Colonic mucosa (tissue), 4 donors: ENCODE measurements at places on chromosomes 4 and X.

- DNase-seq = no peak
Measured at GRCh38 chr4:165502916-165503907, 124.4 kb downstream of the CPE start.

- DNase-seq = peak; percentile 45
Measured at GRCh38 chrX:70219938-70220764, 14.3 kb upstream of the AWAT1 start.

- no peak for DNase-seq
Measured at GRCh38 chrX:124211312-124211942, 121.0 kb upstream of the TEX13D start.

DNA sequence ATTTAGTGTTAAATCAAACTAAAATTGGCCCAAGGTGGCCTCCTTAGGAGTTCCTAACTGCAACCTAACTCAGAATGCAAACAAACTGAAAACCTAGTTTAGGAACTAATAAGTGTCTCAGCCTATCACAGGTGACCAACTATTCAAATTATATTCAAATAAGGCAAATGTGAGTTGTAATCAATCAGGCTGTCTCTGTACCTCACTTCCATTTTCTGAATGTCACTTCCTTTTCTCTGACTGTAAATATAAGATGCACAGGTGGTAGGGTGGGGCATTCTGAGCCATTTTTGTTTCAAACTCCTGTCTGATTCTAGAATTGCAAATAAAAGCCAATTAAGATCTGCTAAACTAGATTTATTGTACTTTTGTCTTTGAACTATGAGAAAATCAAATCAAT lies 401.5 kb downstream of the PPP3CA start:
- DNase-seq = no peak

GRCh38 chr4:121148000-121148399 lies 16.1 kb downstream of the TNIP3 start:
- no peak for DNase-seq

GRCh38 chr4:62865261-62865660 lies 1544.0 kb downstream of the TECRL start:
- no peak for DNase-seq

GRCh38 chr4:70187216-70187615 lies 8.3 kb upstream of the ODAM start:
- no peak for DNase-seq

- DNase-seq = no peak
Measured at GRCh38 chrX:148380107-148380506, 120.3 kb upstream of the AFF2 start.

- no peak for DNase-seq
Measured at GRCh38 chr4:187615972-187616371, 379.6 kb upstream of the ZFP42 start.

GRCh38 chr4:32824336-32824735 lies 2104.2 kb downstream of the PCDH7 start:
- DNase-seq = no peak

- DNase-seq = no peak
Measured at GRCh38 chrX:110172215-110172614, 145.7 kb downstream of the AMMECR1 start.

- DNase-seq = no peak
Measured at GRCh38 chrX:41689711-41690110, 938 bp downstream of the GPR34 start.

GRCh38 chrX:103236296-103236695 lies 18.7 kb downstream of the TCEAL8 start:
- DNase-seq = no peak

DNA sequence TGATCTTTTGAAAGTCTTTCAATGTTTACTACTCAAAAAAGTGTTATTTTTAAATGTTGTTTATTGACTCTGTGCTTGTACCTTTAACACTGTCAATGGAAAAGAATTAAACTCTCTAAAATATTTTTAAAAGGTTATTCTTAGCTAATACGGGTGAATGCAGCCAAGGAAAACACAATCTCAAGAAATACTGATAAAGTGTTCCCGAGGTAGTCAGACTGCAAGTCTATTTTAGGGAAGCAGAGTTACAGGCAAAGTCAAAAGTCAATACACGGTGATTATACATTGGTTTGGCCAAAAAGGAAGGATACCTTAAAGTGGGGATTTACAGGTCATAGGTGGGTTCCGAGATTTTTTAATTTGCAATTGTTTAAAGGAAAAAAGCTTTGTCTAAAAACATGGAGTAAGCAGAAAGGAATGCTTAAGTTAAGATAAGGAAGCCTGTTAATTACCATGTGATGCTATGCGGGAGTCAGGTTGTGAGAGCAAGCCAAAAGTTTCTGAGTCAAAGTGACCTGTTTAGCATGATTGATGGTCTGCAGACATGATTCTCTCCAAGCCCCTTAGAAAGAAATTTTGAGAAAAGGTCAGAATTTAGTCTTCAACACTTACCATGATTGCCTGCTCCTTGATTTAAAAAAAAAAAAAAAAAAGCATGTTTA lies 288.4 kb downstream of the KLHL4 start:
- no peak for DNase-seq

GRCh38 chrX:12865359-12865758 lies 1.5 kb upstream of the TLR7 start:
- no peak for DNase-seq

GRCh38 chrX:74535086-74535407 lies 79.4 kb downstream of the RLIM start:
- no peak for DNase-seq

DNA sequence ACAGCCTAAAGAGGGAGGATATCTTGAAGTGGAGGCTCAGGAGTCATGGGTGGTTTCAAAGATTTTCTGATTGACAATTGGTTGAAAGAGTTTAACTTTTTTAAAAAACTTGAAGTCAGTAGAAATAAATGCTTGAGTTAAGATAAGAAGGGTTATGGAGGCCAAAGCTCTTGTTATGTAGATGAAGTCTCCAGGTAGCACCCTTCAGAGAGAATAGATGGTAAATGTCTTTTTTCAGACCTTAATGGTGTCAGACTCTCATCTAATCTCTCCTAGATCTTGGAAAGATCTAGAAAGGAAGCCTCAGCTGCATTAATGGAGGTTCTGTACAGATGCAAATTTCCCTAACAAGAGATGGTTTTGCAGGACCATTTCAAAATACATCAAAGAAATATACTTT lies 6.8 kb upstream of the CHIC1 start:
- DNase-seq = no peak

DNA sequence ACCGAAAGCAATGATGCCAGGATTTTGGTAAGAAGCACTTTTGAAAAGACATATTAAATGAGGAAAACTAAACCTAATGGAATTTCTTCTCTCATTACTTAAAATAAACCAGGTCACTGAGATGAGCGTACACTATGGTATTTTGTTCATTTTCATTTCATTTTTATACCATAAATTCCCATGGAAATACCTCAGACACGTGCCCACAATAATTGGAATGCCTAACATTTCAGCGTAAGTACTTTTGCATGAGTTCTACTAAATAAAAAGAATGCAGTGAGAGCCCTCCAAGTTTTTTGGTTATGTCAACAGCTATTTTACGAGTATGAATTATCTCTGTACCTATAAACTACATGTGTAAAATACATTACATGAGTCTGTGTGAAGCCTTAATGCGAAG lies 3.2 kb downstream of the CAMK2D start:
- no peak for DNase-seq

DNA sequence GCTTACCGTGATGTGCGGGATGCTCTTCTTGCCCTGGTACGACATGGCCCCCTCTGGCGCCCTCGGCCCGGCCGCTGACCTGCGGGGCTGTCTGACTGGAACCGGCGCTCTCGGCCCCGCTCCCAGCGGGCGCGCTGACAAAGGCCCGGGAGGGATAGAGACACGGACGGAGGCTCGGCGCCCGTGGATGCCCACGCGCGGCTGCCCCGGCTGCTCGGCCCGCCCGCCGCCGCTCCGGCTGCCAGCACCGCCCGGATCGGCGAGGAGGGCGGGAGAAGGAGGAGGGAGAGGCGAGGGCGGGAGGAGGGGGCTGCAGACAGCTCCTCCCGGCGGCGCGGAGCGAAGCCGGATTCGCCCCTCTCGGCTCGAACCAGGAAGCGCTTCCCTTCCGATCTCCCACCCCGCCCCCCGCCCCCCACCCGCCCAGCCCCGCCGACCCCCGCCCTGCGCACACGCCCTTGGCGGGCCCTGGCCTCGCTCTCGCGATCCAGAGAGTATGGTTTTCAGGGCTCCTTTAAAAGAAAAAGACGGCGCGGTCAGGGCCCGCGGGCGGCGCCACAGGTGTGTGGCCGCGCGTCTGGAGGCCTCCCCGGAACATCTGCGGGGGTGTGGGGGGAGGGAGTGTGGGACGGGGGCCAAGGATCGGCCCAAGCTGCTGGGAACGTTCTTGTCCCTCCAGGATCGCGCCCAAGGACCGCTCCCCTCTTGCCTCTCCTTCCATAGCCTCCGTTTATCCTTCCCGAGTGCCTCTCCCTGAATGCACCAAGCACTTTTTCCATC lies 4.5 kb downstream of the CRMP1 start:
- DNase-seq = no peak

DNA sequence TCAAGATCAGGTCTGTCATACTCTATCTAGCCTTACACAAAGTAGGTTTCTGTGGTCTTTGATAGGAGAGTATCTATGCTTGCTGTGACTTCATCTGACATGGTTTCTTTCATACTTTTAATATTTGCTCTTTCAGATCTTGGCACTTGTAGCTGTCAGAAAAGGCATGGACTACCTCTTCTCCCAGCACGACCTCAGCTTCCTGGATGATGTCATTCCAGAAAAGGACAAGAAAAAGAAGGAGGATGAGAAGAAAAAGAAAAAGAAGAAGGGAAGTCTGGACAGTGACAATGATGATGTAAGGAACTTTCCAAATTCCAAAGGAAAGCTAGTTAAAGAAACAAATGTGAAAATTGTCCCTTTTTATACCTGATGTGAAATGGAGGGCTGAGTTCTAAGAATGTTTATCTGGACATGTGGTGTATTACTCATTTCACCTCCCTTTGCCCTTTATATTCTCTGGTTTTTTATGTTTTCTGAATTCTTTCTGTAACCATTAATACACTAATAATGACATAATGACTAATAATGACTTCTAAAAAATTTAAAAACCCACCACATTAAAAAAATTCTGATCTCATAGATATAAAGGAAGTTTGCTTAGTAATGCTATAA lies 221.2 kb downstream of the SLC4A4 start:
- no peak for DNase-seq

DNA sequence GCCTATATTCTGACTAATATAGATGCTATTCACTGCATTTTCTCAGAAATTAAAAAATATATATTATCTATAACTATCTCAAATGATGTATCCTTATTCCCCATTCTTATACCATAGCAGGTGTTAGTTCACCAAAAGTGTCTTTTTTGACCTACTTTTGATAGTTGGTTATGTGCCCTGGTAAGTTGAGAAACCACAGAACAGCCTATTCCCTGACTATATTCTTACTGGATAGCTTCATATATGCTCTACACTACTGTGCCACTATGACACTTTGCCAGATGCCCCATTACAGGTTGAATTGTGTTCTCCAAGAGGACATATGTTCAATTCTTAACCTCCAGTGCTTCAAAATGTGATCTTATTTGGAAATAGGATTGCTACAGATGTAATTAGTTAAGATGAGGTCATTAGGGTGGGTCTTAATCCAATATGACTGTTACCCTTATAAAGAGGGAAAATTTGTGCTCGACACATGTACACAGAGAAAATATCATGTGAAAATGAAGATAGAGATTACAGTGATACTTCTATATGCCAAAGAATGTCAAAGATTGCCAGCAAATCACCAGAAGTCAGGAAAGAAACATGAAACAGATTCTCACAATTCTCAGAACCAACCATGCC lies 76.1 kb downstream of the LRBA start:
- no peak for DNase-seq

DNA sequence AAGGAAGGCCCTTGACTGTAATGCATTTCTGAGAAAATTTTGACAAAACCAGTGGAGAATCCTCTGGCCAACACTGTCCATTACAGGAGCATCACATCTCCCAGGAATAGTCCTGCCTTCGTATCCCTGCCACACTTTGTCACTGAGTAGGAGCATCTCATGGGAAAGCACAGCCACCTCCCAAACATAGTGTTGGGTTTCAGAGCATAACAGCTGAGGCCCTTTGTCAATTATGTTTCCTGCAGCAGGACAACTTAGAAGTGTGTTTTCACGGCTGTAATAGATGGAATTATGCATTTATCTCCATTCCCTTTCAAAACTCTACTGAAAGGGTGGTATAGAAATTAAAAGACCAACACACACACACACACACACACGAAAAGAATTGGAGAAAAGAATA lies 91.1 kb upstream of the SMAD1 start:
- DNase-seq = no peak

DNA sequence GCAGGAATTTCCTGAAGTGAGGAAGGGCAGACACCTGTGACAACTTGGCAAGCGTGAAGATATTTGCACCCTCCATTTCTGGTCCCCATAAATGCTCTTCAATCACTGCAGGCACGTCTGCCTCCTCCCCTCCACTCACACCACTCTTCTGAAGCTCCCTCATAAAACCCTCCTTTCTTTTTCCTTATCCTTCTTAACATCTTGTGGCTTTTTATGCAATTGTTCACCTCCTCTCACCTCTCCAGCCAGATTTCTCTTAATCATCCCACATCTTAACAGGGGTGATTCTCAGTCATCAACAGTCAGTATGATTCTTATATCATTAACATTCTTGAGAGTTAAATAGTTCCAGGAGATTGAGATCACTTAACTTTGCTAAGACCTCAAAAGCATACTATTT lies 277.4 kb downstream of the SPRY1 start:
- no peak for DNase-seq

DNA sequence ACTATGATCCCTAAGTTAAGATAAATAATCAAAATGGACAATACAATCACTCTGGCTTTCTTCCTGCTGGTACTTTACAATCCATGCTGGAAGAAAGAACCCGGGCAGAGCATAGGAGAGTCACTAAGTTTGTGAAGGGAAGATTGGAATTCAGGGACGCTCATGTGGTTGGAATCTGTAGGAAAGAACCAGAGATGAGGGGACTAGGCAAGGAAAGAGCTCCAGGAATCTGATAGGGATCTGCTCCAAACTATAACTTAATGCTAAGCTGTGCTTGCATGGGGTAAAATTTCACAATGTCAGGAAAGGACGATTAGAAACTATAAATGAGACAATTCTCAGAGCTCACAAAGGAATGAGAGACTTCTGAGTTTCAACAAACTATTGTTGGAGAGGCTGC lies 167.5 kb downstream of the ADGRA3 start:
- no peak for DNase-seq

GRCh38 chr4:185127021-185127925 lies 15.8 kb upstream of the SLC25A4 start:
- no peak for DNase-seq

DNA sequence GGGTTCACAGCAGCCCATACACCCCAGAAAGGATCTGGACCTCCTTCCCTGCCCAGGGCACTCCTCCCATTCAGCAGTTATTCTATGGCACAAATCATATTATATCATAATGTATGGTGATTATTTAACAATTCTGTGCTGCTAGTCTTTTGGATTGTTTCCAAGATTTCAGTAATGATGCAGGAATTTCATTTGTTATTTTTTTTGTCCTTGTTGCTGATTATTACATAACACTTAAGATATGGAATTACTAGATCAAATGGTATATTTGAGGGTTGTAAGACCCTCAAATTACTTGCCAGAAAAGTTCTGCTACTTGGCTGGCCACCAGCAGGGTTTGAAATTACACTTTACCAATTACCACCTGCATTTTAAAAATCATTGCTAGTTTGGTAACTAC lies 36.4 kb downstream of the QDPR start:
- no peak for DNase-seq
